Liver (tissue), 10 donors: ENCODE measurements at places on chromosomes 2 and 18. TPM values are rescaled to one million over a fixed set of nuclear protein-coding genes. Genes with fewer than 3 reads are reported as not detected.

Gene NT5DC4
- total RNA-seq = 1.2 TPM

Gene CD8B
- total RNA-seq = 0.17 TPM

- no peak overlapping the region for H3K27ac ChIP-seq
- H3K4me3 ChIP-seq = no peak overlapping the region
- H3K27me3 ChIP-seq = no peaks in the 10 kb centered on the region
- no peak for DNase-seq
- peaks cover 19% of the 10 kb centered on the region for H3K4me1 ChIP-seq
- H3K36me3 ChIP-seq = no peaks in the 10 kb centered on the region
Measured at GRCh38 chr2:69641471-69641870, 2.1 kb downstream of the AAK1 start.

- H3K27ac ChIP-seq = no peak overlapping the region
- H3K36me3 ChIP-seq = no peaks in the 10 kb centered on the region
- DNase-seq = no peak
- peaks cover 19% of the 10 kb centered on the region for H3K4me1 ChIP-seq
- H3K4me3 ChIP-seq = no peak overlapping the region
Measured at GRCh38 chr2:241105641-241106040, 3.6 kb upstream of the MTERF4 start.

GRCh38 chr2:178404368-178404767, 46.6 kb downstream of the PRKRA start:
- no peaks in the 10 kb centered on the region for H3K27me3 ChIP-seq
- no peak overlapping the region for H3K4me3 ChIP-seq
- no peak overlapping the region for H3K27ac ChIP-seq

GRCh38 chr18:63237881-63238692, 81.5 kb downstream of the BCL2 start:
- no peaks in the 10 kb centered on the region for H3K27me3 ChIP-seq
- peak overlapping the region; percentile 58 for H3K27ac ChIP-seq
- H3K4me1 ChIP-seq = peaks cover 9% of the 10 kb centered on the region
- DNase-seq = no peak

DNA sequence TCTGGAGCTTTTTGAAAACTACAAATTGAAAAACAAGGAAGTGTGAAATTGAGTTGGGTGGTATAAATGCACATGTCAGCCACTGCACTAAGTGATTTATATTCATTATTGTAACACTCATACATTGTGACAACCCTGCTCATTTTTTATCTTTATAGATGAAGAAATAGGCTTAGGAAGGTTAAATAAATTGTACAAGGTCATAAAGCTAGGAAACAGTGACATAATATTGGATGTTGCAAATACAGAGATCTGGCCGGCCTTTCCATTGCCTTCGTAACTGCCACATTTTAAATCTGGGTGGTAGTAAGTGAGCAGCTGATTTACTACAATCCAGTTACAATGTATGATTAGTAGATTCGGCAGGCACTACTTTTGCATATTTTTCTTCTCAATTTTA, 76.6 kb upstream of the LPIN2 start:
- H3K27me3 ChIP-seq = no peaks in the 10 kb centered on the region
- H3K27ac ChIP-seq = no peak overlapping the region
- peaks cover 7% of the 10 kb centered on the region for H3K4me1 ChIP-seq

DNA sequence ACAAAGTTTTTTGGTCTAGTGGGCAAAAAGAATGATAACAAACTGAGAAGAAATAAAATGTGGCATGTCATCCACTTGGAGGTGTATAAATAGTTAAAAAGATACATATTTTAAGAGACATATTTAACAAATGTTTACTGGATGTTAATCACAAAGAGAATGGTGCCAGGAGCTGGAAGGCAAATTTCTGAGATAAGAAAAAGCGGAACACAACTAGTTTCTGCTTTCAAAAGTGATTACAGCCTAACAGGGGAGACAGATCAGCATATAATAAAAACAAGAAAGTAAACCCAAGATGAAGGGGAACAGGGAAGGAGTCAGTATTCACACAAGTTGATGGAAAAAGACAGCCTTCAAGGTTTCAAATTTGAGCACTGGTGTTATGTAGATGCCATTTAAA, 91.3 kb downstream of the OLA1 start:
- H3K27ac ChIP-seq = no peak overlapping the region
- H3K36me3 ChIP-seq = no peaks in the 10 kb centered on the region

DNA sequence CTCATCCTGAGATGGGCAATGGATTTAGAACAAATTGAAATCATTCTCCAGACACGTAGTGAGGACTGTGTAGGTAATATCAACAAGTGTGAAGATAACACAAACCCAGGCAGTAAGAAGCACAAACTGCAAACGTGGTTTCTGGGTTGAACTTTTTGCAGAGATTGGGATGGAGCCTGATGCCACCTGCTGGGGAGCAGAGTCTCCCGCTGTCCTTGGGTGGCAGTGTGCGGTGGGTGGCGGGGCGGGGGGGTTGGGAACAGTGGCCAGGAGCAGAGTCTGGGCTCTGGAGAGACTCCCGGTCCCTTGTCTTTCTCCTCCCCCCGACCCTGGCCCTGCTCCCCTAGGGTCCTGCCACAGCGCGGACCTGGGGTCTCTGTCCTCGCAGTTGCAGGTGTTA, 19.5 kb downstream of the TRAF3IP1 start:
- H3K4me3 ChIP-seq = no peak overlapping the region
- H3K4me1 ChIP-seq = peaks cover 8% of the 10 kb centered on the region
- peak overlapping the region; percentile 46 for H3K27ac ChIP-seq
- peaks cover 2% of the 10 kb centered on the region for H3K36me3 ChIP-seq
